ENCODE measurements at places on chromosomes 7 and 10. TPM values are rescaled to one million over a fixed set of nuclear protein-coding genes. Genes with fewer than 3 reads are reported as not detected.

BCCIP gene
- 63.5 TPM for total RNA-seq

HOXA11 gene
- total RNA-seq, result not detected

FAM180A gene
- 3.6 TPM for total RNA-seq

SEMA3D gene
- 53.6 TPM for total RNA-seq

CYCS gene
- 37.9 TPM for total RNA-seq

CTAGE8 gene
- 1.0 TPM for total RNA-seq

EN2 gene
- 0.11 TPM for total RNA-seq

WDR86 gene
- total RNA-seq, result 19.7 TPM

POLR1F gene
- total RNA-seq, result 18.1 TPM

MINDY4 gene
- 10.2 TPM for total RNA-seq

FANK1 gene
- 3.1 TPM for total RNA-seq

GRID2IP gene
- not detected for total RNA-seq

SPAG6 gene
- 0.77 TPM for total RNA-seq

PLPP4 gene
- total RNA-seq, result 4.2 TPM

NAPEPLD gene
- 35.1 TPM for total RNA-seq

ANKRD61 gene
- not detected for total RNA-seq

SLC18A3 gene
- total RNA-seq, result 1.3 TPM

PPP1R17 gene
- 0.33 TPM for total RNA-seq

KCND2 gene
- total RNA-seq, result 14.5 TPM

MCMBP gene
- total RNA-seq, result 62.0 TPM

GJD4 gene
- total RNA-seq, result not detected

UBE3C gene
- 100 TPM for total RNA-seq

AKR1D1 gene
- total RNA-seq, result not detected

AS3MT gene
- total RNA-seq, result 15.9 TPM

FBXL15 gene
- 18.9 TPM for total RNA-seq

MRLN gene
- total RNA-seq, result 23.1 TPM

CALHM3 gene
- total RNA-seq, result not detected

PLAC9 gene
- 43.8 TPM for total RNA-seq

SFMBT2 gene
- total RNA-seq, result 18.4 TPM

TAS2R41 gene
- not detected for total RNA-seq

SFTPA1 gene
- total RNA-seq, result not detected

TMEM139 gene
- total RNA-seq, result 3.6 TPM

MOGAT3 gene
- total RNA-seq, result not detected

ZNF488 gene
- 7.5 TPM for total RNA-seq

TUBB8 gene
- not detected for total RNA-seq

WEE2 gene
- 0.27 TPM for total RNA-seq

ANKRD22 gene
- 0.44 TPM for total RNA-seq

ABHD11 gene
- 17.5 TPM for total RNA-seq

BICC1 gene
- 34.4 TPM for total RNA-seq

TMEM243 gene
- total RNA-seq, result 30.1 TPM

IGF2BP3 gene
- 37.9 TPM for total RNA-seq

FOXI2 gene
- total RNA-seq, result not detected

CFAP69 gene
- 29.0 TPM for total RNA-seq

LRRC4 gene
- total RNA-seq, result 4.6 TPM

GSDME gene
- 24.6 TPM for total RNA-seq

IL15RA gene
- total RNA-seq, result 3.2 TPM

RASSF4 gene
- total RNA-seq, result 48.5 TPM

FAM237B gene
- total RNA-seq, result not detected

NKX6-2 gene
- total RNA-seq, result not detected

All from camera-type eye (tissue), 1 donor.